ENCODE measurements at places on chromosomes 6 and 20.

- DNase-seq, result no peak
These were observed 2.0 kb downstream of the TRAF3IP2 start for GRCh38 chr6:111603685-111604084.

- DNase-seq, result no peak
These were observed 414.6 kb downstream of the CDH26 start for GRCh38 chr20:60372822-60373221.

DNA sequence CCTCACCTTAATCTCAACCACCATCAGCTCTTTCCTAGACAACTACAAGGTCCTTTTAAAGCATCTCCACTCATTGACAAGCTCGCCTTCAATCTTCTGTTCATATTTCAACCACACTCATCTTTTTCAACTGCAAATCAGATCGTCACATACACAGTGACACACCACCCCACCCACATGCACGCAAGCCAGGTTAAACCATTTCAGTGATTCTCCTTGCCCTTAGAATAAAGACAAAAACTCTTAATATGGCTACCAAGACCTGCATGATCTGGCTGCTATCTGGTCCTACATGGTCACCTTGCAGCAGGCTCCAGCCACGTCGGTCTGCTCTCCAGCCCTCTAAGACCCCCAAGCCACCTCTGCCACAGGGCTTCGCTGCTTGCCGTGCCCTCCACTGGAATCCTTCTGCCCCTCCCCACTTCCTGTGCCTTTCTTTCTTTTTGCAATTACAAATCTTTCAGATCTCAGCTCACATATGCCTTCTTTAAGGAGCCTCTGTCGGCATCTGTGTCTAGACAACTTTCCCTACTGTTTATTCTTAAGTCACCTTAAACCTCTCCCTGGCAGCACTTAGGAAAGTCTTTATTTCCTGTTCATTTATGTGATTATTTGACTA is 507.3 kb upstream of the ARID1B start:
- DNase-seq, result no peak

DNA sequence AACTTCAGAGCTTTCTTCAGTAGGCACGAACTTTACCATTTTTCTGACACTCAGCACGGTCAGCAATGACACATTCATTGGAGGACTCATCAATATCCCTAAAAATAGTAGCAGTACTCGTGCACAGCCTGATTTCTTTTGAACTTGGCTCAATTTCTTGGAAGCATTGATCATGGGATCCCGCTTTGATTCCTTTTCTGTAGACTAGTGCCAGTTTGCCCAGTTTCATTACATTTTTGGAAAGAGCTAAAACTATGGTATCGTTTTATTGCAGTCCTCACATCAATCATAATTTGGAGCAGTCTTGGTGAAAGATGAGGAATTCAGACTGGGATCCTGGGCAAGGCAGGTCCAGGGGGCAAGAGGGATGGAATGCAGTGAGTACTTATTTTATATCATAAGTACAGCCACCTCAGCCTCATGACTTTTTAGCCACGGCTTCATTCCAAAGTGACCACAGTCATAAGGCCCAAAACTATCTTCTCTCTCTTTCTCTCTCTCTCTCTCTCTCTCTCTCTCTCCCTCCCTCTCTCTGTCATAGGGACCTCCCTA is 170.9 kb upstream of the AKAP12 start:
- no peak for DNase-seq

- no peak for DNase-seq
These were observed 49.8 kb downstream of the PPARD start for GRCh38 chr6:35392111-35392702.

DNA sequence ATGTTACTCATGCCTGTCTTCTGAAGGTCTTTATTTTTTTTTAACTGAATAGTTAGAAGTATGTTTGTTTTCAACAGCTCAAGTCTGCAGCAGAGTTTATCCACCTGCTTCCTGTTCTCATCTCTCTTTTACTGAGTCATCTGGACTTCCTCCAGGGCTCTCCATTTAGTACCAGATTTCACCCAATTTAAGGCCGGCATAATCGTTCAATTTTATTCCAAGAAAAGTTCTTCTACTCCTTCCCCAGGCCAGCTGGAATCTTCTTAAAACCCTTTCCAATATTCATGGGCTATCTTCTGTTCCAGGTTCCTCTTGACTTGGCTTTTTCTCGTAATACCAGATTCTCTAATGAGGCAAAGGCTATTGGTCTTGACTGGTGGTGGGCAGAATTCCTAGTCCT is 79.0 kb upstream of the LAMA2 start:
- no peak for DNase-seq

DNA sequence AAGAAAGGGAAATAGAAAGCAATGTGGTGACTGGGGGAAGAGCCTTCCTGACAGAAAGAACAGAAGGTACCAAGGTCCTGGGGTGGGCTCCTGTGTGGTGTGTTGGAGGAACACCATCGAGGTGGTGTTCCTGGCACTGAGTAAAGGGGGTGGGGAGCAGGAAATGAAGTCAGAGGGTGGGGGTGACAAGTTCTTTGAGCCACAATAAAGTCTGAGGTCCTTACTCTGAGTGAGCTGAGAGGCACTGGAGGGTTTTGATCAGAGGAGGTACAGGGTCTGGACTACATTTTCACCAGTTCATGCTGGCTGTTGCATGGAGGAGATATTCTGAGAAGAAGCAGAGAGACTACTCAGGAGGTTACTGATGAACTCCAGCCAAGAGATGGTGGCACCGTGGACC is 198.2 kb downstream of the GMPR start:
- no peak for DNase-seq
